ENCODE measurements at places on chromosomes 7 and 10.

DNA sequence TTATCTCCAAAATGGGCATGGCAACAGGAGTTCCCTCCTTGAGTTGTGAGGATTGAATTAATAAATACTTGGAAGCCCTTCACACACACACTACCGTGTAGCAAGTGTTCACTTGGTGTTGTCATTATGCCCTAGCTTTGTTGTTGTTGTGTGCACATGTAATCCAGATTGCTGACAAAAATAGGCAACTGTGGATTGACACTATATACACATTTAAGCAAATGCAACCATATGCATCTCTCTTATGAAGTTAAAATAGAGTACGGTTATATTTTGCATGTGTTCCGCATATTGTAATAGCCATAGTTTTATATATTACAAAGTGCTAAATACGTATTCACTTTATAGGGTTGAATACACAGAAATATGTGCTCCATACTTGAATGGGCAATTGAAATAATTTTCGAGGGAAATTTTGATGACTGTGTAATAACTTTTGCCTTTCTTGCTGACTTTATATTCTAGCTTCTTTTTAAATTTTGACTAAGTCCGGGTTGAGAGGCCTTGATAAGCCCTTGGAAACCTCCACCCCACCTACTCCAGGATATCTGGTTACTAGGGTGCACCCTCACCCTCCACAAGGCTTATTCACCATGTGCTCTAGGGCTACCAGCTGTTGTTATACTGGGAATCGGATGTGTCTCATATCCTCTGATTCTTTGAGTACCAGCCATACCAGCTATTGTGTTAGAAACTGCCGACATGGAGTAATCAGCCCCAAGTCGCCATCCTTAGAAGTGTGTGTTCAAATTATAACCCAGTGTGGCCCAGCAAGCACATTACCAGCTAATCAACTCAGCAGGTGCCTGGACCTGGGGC lies 265.0 kb downstream of the CAMK1D start:
- no peak for DNase-seq

DNA sequence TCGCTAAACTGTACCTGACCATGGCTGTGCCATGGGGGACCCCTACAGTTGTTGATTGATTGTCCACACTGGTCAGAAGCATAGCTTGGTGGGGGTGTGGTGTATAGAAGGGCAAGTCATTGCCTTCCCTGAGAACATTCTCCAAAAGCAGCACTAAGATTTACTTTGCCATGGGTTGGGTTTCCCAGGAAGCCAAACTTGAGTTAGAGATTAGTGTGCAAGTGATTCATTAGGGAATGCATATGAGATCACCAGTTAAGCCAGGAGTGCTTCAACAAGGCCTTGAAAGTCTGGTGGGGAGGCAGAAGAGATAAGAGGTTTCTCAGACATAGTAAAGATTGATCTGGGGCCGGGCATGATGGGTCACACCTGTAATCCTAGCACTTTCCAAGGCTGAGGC lies 21.4 kb upstream of the TPST1 start:
- DNase-seq: no peak

DNA sequence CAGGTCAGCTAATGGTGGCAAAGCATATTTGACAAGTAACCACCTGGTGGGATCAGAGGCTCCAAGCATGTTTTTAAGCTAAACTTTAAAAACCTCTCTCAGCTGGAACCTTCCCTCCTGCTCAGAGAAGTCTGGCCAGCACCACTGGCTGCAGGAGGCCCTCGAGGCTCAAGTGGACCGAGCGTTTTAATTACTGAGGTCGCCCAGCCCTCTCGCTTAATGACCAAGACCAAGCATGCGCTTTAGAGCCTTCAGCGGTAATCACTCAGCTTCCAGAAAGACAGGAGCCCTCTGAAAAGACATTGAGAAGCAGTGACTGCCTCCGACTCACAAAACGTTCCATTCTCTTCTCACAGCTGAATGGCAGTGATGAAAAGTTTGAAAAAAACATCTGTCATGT lies 383.4 kb upstream of the ADARB2 start:
- no peak for DNase-seq

DNA sequence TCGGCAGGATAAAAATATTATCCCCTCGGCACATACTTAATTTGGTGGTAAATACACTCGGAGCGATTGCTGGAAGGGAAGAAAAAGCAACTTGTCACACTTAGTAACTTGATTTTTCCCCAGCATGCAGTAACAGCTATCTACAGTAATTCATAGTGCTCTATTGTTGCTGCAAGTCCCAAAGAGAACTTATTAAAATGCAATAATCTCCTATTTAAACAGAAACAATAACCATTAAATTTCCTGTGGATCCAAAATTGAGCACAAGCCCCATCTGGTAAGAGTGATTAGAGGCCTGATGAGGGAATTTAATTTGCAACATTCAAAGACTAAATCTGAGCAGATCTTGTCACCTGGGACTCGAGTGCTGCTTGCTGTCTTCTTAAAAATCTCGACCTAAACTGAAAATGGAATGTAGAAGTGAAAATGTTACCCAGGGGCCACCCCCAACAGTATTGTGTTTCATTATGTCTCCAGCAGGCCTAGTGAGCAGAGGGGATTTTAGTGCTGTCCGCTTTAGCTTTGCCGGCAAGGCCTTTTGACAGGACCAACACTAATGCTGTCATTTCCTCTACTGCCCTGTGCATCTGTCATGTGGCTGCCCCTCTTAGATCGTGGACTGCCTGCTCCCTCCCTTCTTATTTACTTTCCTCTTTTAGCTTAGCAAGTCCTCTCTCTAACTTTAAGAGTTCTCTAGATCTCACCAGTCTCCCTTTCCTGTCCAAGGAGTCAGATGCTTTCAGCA lies 639.7 kb downstream of the AUTS2 start:
- peak; percentile 94 for DNase-seq

DNA sequence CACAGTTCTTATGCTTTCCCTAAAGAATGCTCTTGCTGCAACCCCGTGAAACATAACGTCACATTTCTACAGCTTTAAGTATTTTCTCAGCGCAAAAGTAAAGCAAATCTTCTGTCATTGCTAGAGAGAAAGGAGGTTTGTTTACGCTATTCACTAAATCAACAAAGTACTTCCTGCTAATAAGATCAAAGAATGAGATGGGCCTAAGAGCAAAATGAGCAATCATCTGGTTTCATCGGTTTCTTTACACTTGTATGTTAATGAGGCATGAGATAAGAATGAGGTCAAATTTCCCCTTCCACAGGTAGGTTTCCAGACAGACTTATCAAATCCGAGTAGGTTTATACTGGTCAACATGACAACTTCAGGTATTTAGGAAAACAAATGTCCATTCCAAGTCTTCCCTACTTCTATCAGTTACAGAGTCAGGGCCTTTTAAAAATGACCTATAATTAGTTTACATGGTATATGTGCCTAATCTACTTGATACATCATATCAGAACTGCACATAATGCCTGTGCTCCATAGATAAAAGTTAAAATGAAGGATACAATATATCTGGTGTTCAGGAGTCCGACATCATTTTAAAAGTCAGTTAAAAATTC lies 8.4 kb downstream of the USP6NL start:
- no peak for DNase-seq

DNA sequence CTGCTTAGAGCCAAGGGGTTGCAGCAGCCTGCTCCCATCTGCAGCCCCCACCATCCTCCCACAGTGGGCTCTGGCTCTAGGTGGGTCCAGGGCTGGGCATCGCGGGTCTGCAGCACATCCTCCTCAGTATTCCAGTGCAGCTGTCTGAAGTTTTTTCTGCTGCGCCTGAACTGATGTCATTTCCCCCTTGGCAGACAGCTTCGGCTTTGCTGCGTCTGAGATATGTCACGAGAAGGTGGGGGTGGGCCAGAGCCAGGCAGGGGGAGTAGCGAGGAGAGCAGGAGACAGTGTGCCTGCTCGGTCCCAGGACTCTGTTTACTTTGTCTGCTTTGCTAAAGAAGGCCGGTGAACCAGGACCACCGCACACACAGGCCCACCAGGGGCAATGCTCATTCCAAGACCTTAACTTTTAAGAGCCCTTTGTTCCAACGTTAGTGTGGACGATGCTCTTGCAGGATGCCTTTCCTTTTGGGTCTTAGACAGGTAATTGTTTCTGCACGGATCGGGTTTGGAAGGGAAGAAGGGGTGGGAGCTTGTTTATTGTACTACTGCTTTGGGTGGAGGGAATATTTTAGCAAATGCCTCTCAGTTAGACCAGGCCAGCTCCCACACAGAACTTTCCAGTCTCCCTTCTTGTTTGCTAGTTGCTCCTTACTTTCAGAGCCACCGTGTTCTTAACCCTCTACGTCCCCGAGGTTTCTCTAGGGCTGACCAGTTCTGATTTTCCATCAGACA lies 32.4 kb downstream of the WBP1L start:
- DNase-seq: no peak

GRCh38 chr7:155882596-155882995 lies 70.3 kb upstream of the SHH start:
- DNase-seq: no peak

GRCh38 chr7:27269455-27269854 lies 26.9 kb downstream of the EVX1 start:
- no peak for DNase-seq

DNA sequence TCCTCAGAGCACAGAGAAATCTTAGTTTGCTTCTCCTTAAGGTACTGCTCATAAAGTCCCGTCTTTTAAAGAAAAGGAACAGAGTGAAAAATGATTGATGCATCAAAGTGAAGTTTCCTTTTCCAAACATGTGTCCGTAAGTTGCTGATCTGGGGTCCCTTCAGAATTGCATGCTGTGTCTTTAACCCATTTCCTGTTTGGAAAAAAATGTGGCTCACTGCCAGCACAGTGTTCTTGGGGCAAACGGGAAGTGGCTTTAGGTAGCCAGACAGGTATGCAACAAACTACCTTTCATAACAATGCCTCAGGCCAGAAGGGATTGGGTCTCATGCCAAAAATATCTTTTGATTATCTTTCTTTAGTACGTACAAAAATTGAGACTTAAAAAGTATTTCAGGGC lies 50.9 kb downstream of the TFAM start:
- no peak for DNase-seq

DNA sequence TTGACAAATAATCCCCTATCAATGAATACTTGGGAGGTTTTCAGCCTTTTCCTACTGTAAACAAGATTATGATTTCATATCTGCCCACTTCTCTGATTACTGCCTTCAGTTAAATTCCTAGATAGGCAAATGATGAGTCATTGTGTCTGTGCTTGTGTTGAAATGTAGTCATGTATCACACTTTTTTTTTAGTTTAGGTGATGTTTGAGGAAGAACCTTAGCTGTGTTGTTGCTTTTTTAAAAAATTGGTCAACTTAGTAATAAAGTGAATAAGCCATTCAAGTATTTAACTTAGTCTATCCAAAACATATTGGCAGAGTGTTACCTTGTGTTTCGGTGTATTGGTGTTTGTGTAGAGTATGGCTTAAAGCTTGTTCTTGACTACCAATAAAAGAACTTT lies 60.0 kb downstream of the WAC start:
- DNase-seq: no peak

GRCh38 chr10:125775491-125776106 lies at the start of gene MMP21:
MMP21 (minus strand) TSS chr10:125775821; CDS start chr10:125775821, 0 bp downstream.
- DNase-seq: no peak

GRCh38 chr10:123262456-123262855 lies 108.3 kb downstream of the BUB3 start:
- DNase-seq: no peak

- DNase-seq: no peak
Measured at GRCh38 chr7:82528577-82529310, 85.2 kb upstream of the CACNA2D1 start.

- no peak for DNase-seq
Measured at GRCh38 chr7:98619450-98620321, 2.6 kb downstream of the NPTX2 start.

- no peak for DNase-seq
Measured at GRCh38 chr7:16778476-16778875, 24.9 kb downstream of the TSPAN13 start.

GRCh38 chr7:156942708-156943090 lies 6.8 kb upstream of the NOM1 start:
- no peak for DNase-seq

DNA sequence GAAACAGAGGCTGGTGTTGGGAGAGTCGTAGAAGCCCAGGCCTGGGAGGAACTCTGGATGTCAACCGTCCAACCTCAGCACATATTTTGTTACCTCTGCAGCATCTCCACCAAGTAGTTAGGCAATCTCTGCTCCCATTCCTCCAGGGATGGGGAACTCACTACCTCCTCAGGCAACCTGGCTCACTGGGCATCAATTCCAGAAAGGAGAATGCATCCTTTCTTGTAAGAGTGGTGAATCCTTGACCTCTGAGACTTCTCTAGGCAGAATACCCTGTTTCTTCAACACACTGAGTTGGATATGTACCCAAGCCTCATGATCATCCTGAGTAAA lies 136.7 kb upstream of the ZMIZ1 start:
- no peak for DNase-seq

DNA sequence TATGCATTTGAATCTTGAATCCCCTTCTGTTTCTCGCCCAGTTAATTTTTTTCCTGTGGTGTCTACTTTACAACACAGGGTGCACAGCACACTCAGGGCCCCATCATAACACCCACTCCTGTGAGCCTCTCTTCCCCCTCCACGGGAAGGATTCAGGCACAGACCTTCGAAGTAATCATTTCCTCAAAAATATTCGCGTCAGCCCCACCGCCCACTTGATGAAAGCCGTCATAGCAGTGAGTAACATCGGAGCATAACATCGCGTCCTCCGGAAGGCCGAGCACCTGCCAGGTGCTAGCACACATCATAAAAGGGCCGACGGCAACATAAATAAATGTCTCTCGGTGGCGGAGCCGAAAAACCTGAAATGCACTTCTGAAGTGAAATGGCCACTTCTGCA lies 201.7 kb upstream of the ADARB2 start:
- DNase-seq: no peak

DNA sequence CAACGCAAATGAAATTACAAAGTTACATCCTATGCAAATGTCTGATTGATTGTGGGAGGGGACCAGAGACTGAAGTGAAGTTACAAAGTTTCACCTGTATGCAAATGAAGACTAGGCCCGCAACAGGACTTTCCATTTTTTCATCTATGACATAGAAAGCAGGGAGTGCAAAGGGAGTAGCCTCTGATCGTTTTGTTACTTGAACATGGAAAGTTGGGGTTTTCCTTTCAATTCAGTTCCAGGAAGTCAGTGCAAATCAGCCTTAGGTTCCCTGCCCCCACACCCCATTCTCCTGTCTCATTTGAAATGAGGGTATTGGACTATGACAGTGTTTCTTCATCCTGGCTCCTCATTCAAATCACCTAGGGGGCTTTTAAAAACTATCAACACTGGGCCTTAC lies 96.9 kb upstream of the HABP2 start:
- DNase-seq: no peak

- no peak for DNase-seq
Measured at GRCh38 chr7:26493737-26494428, 202.2 kb downstream of the SNX10 start.

DNA sequence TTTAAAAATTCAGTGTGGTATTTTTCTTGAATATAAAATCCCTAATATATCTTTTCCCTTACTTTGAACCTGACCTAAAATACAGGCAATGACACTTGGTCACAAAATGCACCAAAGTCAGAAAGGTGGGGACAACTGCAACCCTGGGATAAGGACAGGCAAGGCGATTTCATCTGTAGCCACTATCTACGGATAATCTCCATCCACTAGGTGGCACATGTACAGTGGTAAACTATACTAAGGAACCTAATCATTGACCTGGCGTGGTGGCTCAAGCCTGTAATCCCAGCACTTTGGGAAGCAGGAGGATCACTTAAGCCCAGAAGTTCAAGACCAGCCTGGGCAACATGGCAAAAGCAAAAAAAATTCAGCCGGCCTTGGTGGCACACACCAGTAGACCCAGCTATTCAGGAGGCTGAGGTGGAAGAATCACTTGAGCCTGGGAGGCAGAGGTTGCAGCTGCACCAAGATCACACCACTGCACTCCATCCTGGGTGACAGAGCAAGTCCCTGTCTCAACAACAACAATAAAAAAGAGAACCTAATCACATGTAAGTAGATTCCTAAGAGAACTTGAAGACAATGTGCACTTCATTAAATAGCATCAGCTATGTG lies 98.9 kb downstream of the KMT2C start:
- peak; percentile 37 for DNase-seq

Measured in NCI-H1694 treated with DMSO at 0.1 percent for 48 hours (cell line).